ENCODE measurements at places on chromosomes 12 and 14.

DNA sequence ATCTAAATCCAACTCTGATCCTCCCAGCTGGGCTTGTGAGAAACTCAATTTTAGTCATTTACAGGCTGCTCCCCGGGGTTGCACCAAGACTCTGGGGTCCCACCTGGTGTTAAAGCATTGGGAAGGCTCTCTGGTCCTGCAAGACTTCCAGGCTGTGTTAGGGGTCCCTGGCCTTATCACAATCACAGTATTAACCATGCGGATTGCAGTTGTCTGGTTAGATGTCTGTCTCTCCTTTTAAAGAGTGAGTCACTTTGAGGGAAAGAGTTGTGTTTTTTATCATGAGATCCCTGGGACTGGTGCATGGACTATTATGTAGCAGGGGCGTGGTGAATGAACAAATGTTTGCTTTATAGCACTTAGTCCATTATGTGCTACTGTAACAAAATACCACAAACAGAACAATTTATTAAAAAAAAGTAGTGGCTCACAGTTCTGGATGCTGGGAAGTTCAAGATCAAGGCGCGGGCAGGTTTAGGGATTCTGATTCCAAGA is 531.4 kb downstream of the FUT8 start:
- DNase-seq: no peak

DNA sequence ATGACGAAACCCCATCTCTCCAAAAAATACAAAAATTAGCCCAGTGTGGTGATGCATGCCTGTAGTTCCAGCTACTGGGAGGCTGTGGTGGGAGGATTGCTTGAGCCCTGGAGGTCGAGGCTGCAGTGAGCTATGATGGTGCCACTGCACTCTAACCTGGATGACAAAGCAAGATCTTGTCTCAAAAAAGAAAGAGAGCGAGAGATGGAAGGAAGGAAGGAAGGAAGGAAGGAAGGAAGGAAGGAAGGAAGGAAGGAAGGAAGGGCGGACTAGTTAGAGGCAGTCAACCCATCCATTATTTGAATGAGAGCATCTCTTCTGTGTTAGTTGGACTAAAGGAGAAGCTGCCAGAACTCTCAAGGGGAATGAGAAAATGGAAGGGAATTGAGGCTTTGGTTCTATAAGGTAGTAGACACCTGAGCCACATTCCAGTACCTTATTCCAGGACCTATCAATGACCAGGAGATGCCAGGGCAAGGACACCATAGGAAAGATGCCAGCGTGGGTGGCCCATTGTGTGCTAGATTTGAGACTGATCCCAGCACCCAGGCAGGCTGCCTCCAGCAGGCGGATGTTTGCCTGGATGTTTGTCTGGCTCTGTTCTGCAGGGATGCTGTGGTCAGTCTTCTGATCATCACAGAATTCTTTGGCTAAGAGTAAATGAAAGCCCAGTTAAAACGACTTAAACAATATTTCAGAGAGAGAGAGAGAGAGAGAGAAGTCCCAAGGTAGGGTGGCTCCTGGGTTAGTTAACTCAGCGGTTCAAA is 11.5 kb upstream of the P2RX7 start:
- DNase-seq: no peak

DNA sequence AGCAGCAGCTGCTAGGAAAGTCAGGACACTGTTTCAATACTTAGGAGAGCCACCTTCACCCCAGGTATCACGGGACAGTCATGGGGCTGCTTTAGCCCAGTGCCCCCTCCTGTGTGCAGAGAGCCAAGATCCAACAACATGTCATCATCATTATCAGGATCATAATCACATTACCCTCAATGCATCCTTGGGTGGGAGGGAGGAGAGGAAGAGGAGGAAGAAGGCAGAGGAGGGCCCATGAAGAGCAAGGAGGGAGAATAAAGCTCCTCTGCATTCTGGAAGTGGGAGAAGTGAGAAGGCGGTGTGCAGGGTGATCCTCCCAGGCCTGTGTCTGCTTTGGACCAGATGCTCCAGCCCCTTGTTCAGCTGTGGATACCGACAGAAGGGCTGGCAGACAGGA is 64.2 kb downstream of the TSPAN11 start:
- DNase-seq: no peak

- DNase-seq: no peak
Measured at GRCh38 chr14:38972511-38972910, 130.5 kb downstream of the SEC23A start.

- DNase-seq: peak; percentile 13
Measured at GRCh38 chr14:106691601-106692291, 1165.4 kb downstream of the TMEM121 start.

- DNase-seq: no peak
Measured at GRCh38 chr12:12427568-12427967, 70.7 kb downstream of the BORCS5 start.

DNA sequence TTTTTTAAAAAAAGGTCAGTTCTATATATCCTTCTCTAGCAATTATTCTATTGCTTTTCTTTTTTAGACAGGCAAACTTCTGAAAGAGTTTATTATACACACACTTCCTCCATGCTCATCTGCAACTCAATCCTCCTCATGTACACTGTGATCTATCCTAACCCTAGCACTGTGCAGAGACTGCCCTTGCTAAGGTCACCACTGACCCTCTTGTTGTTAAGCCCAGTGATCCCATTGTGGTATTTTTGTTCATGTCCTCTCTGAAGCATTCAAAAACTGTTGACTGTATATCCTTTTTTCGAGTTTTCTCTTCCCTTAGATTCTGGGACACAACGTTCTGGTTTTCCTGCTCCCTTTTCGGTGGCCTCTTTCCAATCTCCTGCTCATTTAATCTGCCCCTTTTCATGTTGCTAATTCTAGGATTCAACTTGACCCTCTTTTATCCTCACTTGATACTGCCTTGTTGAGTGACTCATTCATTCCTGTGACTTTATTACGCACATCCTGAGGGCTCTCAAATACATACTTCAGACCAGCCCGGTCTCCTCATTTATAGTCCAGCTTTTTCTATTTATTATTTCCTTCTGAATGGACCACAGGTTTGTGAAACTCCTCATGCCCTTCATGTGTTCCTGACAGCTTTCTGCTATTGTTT is 53.9 kb upstream of the PTPRB start:
- DNase-seq: no peak

GRCh38 chr14:36430169-36430568 is 89.9 kb downstream of the NKX2-1 start:
- DNase-seq: no peak

DNA sequence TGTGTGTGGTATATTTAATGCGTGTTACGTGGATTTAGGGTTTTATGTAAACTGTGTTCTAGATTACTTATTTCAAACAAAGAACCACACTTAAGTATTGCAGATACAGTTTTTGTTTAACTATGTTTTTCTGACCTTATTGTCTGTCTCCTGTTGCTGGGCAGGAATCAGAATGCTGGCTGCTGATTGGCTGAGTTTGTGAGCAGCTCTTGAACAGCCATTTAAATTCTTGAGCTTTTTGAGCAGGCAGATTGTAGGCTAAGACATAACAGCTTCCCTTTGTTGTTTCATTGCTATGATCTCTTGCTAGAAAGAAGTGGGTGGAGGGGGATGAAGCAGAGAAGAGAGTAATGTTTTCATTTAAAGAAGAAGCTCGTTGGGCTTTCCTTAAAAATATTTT is 52.2 kb downstream of the ATF7IP start:
- DNase-seq: peak; percentile 20

DNA sequence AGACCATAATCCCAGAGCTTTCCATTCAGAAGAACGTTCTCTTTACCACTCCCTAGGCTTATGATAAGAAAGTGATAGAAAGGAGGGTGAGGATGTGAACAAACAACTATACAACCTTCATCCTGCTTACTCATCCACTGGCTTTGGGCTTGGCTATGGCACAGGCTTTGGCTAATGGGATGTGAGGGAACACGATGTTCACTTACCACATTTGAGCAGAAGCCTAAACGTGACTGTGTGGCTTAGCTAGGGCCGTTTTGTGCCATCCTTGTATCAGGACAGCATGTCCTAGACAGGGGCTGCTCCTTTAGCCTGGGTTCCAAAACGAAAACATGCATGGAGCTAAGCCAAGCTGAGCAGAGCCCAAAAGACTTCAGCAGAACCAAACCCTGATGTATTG is 118.6 kb upstream of the CCDC175 start:
- no peak for DNase-seq

DNA sequence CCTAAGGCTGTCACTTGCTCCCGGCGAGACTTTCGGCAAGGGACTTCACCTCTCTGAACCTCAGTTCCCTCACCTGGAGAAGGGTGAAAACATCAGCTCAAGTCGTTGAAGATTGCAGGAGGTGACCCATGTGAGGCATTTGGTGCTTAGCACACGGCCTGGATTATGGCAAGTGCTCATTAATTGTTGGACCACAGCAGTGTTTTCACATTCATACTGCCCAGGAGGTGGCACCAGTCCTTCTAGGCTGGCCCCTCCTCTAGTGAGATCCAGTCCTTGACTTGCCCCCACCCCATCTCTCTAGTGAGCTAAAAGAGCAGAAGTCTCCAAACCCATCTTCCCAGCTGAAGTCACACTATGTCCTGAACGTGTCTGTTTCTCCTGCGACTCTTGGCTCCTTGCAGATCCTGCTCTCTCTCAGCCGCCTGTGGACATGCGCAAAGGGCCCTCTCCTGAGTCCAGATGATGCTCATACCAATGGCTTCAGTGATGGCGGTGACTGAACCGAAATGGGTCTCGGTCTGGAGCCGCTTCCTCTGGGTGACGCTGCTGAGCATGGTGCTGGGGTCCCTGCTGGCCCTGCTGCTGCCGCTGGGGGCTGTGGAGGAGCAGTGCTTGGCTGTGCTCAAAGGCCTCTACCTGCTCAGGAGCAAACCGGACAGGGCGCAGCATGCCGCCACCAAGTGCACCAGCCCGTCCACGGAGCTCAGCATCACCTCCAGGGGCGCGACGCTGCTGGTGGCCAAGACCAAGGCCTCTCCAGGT is 1.6 kb downstream of the FICD start:
- no peak for DNase-seq

- DNase-seq: no peak
Measured at GRCh38 chr12:71704920-71705319, 19.0 kb downstream of the TMEM19 start.

DNA sequence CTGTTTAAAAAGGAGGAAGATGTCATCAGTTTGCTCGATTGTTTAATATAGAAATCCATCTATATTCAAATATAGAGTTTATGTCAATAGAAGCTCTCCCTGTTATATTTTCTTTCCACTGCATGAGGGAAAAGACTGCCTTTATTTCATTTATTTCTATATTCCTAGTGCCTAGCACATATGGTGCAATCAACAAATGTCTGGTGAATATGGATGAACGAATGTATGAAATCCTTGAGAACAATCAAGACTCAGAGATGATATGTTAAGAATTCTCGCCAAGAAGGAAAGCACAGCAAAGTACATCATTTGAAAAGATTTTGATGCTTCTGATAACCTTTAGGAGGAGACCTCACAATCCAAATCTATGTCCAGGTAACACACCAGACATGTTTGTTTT is 296.0 kb upstream of the LMO3 start:
- no peak for DNase-seq

GRCh38 chr12:56716458-56716857 is 8.6 kb downstream of the NACA start:
- DNase-seq: no peak

- no peak for DNase-seq
Measured at GRCh38 chr12:113464452-113464775, 7.3 kb downstream of the LHX5 start.

GRCh38 chr12:45224311-45224710 is 8.4 kb downstream of the ANO6 start:
- DNase-seq: no peak

DNA sequence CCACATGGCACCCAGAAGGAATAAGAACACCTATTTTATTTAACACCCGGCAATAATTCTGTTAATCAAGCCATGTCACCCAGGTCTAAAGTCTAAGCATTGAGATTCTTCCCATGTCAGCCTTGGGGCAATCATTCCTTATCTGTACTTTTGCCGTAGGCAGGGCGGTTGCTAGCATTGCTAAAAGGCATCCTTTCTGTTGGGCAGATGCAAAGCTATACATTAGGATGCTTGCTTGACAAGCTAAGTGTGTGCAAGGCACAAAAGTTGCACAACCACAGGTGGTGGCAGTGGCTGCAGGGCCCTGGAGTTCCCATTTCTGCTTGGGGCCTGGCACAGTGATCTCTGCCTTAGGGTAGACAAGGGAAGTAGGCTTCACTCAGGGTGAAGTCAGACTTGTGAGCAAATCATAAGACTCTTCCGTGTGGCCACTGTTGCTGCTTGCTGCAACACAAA is 12.5 kb upstream of the GALNT6 start:
- DNase-seq: no peak

- no peak for DNase-seq
Measured at GRCh38 chr12:132154941-132155770, 10.9 kb downstream of the NOC4L start.

- DNase-seq: no peak
Measured at GRCh38 chr14:94045563-94046345, 19.6 kb downstream of the OTUB2 start.

DNA sequence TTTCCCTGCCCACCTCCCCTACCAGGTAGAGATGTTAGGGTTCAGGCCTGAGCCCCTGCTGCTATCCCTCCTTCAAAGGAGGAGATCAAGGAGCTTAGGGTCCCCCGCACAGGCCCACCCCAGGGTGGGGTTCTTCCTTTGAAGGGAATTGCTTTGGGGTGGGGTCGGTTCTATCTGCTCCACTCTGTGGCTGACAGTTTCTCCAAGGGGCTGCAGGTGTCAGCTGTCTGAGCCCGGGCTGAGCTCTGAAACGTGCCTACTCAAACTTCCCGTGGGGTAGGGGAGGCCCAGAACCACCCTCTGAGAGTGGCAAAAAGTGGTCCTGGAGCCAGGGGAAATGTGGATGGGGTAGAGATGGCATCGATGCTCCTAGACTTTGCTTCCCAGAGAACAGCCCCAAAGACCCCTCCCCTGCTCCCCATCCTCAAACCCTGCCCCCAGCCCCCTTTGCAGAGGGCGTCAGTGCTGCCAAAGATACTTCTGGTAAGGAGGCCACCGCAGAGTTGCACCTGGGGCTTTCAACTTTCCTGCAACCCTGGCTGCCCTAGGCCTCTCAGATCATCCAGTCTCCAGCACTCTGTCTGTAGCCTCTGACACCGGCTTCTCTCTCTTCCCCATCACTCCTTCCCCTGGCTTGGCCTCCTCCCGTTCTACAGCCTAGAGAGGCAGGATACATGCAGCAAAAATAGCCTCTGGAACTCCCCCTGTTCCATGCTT is 6.3 kb upstream of the CD4 start:
- DNase-seq: no peak

DNA sequence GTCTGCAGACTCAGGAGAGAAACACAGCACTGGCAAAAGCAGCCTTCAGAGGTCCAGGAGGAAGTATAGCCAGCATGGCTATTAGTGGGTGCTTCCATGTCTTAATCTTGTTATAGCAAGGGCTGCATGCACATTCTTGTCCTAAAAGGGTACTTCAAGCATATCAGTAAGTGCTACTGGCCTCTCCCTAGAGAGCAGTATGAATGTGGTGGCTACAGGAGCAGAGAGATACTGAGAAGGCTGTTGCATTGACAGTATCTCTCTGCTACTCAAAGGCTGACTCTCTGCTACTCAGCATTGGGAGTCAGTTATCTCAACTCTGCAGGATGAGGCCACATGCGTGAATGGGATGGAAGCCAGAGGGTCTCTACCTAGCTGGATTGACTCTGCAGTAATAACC is 2.0 kb downstream of the GARIN6 start:
- no peak for DNase-seq

All from activated T-helper 1 cell treated with anti-CD3 and anti-CD28 coated beads, Interleukin-2, amount 50 U/mL, for 16 hours (primary cell).